A549 treated with RU486 at 1 μM for 4 hours (cell line): ENCODE measurements at places on chromosomes 16 and 17. TPM values are rescaled to one million over a fixed set of nuclear protein-coding genes. Genes with fewer than 3 reads are reported as not detected.

The FOXN1 gene
- not detected in 5 replicates for total RNA-seq

The TMEM204 gene
- not detected in 5 replicates for total RNA-seq

The CHST4 gene
- total RNA-seq = 0.05 to 0.08 TPM in 2 of 5 replicates, not detected in the others

The DPEP2 gene
- not detected in 5 replicates for total RNA-seq

The VKORC1 gene
- 101 to 142 TPM (median 140 TPM) in 5 replicates for total RNA-seq
